Stimulated activated CD8-positive, alpha-beta memory T cell treated with anti-CD3 and anti-CD28 coated beads, Interleukin-2, amount 100 ng/mL, for 1 hour (primary cell): ENCODE measurements at places on chromosomes 12 and 14.

DNA sequence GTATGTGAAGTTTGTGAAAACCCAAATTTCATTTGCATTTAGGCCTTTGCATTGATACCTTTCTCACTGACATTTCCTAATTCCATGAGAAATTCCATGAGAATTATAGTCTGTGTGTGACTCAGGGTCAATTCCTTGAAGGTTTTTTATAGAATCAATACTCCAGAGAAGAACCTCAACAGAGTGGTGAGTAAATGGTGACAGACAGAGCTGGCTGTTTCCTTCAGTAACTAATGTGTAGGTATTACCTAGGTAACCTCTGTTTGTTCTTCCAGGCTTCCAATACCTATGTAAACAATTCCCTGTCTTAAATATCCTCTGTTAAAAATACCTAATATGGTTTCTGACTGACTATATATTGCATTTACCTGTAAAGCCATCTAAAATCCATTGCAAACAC lies 117.0 kb downstream of the TTC8 start:
- no peak for DNase-seq

DNA sequence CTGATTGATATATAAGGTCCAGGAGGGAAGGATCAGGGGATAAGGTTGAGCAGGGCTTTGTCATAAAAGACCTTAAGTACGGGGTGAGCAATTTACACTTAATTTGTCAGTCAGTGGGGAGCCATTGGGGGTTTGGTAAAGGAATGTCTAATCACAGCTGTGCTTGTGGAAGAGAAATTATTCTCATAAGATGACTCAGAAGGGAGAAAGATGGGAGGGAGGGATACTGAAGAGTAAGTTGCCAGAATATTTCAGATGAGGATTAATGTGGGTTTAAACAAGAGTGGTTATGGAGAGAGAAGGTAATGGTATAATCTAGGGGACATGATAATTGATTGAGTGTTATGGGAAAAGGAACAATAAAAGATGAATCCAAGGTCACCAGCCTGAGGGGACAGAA lies 500.1 kb upstream of the CCDC196 start:
- DNase-seq: no peak

GRCh38 chr14:99544991-99545390 lies 59.0 kb downstream of the CCDC85C start:
- no peak for DNase-seq

DNA sequence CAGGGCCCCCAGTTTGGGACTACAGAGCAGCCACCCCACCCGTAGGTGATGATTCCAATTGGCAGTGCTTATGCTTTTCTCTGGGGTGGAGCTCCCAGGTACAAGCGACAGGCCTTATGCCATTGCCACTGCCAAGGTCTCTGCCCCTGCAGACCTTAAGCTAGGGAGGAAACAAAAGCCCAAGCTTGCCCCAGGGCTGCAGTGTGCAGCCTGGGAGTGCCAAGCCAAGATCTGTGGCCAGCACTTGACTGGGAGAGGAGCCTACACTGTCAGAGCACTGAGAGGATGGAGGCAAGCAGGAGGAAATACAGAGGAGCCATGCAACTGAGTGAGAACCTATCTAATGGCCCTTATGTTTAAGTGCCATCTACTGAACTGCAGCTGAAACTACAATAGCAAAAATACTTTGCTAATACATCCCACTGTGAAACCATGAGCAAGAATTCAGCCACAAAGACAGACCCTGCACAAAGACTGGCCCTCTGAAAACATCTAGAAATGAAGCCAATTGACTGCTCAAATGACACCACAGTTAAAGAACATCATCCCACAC lies 17.7 kb upstream of the ASCL1 start:
- no peak for DNase-seq

DNA sequence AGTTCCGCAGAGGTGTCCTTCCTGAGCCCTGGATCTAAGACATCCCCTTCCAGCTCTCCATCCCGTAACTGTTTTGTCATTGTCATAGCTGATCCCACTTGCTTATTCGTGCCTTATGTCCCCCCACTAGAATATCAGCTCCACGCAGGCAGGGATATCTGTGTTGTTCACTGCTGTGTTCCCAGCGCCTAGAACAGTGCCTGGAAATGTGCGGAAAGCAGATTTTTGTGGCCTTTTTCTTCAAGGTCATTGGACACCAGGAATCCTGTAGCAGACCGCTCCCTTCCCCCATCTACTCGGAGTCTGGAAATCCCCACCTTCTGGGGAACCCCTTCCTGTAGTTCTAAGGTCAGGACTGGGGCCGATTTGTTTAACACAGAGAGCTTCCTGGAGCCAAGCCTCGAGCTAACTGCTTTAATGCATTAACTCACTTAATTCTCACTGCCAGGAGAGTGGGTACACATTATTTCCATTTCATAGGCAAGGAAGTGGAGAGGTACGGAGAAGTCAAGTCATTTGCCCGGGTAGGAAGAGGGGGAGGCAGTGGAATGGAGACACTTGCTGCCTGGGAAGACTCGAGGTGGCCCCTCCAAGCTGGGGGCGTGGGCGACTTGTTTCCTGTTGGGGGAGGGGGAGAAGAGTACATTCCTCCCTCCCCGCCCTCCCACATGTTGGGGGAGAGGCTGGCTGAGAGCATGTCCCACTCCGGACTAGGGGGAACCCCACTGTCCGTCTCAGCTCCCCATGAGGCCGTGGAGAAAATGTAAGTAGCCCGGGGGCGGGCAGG lies 1.2 kb upstream of the SH2B3 start:
- no peak for DNase-seq

GRCh38 chr12:44384136-44384535 lies 492.0 kb downstream of the NELL2 start:
- DNase-seq: no peak

- no peak for DNase-seq
Observed at GRCh38 chr12:4220536-4221257, 52.9 kb upstream of the CCND2 start.

- DNase-seq: no peak
Observed at GRCh38 chr12:41634091-41634490, 446.0 kb downstream of the PDZRN4 start.

- DNase-seq: no peak
Observed at GRCh38 chr14:72377016-72377415, 444.8 kb downstream of the RGS6 start.

DNA sequence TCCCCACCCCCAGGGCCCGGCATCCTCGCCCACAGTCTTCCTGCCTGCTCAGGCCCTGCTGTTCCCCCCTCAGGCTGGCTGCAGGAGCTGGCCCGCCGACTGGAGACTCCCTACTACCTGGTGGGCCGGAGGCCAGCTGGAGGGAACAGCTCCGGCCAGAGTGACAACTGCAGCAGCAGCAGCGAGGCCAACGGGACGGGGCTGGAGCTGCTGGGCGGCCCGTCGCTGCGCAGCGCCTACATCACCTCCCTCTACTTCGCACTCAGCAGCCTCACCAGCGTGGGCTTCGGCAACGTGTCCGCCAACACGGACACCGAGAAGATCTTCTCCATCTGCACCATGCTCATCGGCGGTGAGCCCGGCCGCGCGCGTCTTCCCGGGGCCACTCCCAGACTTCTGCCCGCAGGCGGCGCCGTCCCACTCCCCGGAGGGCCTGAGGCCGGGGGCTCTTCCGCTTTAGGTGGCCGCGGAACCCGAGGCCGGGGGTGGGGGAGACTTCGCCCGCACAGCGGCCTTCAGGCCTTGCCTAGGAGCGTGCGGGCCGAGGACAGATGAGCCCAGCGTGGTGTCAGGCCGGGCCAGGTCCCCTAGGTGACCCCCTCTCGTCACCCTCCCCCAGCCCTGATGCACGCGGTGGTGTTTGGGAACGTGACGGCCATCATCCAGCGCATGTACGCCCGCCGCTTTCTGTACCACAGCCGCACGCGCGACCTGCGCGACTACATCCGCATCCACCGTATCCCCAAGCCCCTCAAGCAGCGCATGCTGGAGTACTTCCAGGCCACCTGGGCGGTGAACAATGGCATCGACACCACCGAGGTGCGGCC lies 10.2 kb downstream of the KCNH3 start:
- no peak for DNase-seq

GRCh38 chr12:15168026-15168678 lies 53.1 kb downstream of the RERG start:
- no peak for DNase-seq

- no peak for DNase-seq
Observed at GRCh38 chr12:50538182-50538581, 33.4 kb downstream of the DIP2B start.

DNA sequence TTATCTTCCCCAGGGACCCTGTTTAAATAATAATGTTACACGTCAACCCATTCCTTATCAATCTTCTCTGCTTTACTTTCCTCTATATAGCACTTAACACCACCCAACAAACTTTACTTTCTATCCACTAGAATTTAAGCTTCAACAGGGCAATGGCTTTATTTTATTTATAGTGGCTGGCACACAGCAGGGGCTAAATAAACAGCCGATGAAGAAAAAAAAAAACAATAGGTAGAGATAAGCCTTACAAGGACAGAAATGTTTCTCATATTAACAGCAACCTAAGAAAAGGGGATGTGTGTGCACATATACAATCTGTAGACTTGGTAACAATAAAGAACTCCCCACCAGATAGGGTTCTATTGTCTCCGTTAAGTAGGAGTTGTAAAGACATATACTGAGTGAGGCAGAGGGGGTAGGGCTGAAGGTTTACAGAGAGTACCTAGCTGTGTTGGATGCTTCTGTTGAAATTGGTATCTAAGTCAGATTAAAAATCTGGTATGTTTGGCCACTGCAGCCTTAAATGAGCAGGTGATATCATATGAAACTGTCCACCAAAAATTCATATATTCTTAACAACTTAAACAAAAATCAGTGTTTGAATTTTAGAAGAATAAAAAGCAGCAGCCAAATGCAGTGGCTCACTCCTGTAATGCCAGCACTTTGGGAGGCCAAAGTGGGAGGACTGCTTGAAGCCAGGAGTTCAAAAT lies 24.7 kb upstream of the AP4S1 start:
- no peak for DNase-seq

GRCh38 chr14:24705840-24706239 lies 71.8 kb upstream of the GZMB start:
- no peak for DNase-seq

- DNase-seq: no peak
Observed at GRCh38 chr12:80353254-80353653, 90.8 kb upstream of the PTPRQ start.

GRCh38 chr12:66048835-66049537 lies 81.6 kb downstream of the LLPH start:
- DNase-seq: no peak

DNA sequence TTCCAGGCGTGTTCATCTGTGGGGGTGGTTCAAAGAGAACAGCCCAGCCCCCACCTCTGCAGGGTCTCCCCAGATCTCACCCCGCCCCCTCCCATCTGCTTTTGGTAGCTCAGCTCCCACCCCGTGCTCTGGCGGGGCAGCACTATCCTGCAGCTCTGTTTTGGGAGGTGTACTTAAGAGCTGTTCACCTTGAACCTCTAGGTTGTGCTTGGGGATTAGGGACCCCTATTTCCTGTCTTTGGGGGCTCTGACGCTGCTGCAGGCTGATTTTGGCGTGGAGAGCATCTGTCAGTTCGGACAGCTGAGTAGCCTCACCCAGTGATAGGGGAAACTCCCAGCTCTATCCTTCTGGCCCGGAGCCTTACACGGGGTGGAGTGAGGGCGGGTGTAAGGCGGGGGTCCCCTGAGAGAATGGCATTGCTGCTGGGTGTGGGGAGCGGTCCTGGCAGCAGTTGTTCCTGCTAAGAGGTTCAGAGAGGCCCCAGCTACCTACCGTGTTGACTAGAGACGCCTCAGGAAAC lies 765 bp downstream of the TMEM120B start:
- DNase-seq: no peak

GRCh38 chr12:113571713-113572112 lies 100.0 kb upstream of the LHX5 start:
- no peak for DNase-seq

DNA sequence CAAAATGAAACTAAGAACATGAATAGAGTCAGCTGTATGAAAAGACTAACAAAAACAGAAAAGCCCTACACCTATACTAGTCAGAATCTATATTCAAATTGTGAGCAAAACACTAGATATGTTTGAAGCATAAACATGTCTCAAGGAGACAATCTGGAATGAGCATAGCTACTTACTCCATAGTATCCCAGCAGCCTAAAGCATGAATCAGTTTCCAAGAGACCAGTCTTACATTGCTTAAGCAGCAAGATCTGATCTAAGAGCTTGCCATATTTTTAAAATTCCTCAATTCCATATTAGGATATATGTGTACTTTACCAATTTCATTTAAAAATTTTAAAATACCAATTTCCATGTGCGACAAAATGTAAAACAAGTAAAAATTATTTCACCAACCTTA lies 7.7 kb downstream of the CAPS2 start:
- no peak for DNase-seq

- DNase-seq: no peak
Observed at GRCh38 chr12:54419088-54419887, at the start of gene ITGA5. Gene ITGA5 (minus strand): TSS chr12:54419266. CDS start chr12:54419198, 68 bp downstream.

GRCh38 chr12:45658020-45658419 lies 71.5 kb upstream of the ARID2 start:
- no peak for DNase-seq

DNA sequence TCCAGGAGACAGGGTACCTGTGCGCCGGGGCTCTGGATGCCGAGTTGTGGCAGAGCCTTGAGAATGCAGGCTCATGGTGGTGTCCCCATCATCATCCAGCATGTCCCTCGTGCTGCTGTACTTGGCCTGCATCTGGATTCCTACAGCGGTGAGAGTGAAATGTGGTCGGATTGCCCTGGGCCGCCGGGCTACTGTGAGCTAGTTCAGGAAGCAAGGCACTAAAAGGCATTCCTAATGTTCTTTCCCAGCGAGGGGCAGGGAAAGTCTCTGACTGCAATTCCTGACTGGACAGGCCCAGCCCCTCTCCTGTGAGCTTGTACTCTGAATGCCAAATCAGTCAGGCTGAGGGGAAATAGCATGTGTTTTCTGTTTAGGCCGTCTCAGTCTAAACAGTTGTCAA lies at the start of gene CLEC1A:
TSS of gene CLEC1A (minus strand) at position 195 of the 400 bp plus-strand sequence. CDS start at position 132, 63 bp downstream.
- no peak for DNase-seq

DNA sequence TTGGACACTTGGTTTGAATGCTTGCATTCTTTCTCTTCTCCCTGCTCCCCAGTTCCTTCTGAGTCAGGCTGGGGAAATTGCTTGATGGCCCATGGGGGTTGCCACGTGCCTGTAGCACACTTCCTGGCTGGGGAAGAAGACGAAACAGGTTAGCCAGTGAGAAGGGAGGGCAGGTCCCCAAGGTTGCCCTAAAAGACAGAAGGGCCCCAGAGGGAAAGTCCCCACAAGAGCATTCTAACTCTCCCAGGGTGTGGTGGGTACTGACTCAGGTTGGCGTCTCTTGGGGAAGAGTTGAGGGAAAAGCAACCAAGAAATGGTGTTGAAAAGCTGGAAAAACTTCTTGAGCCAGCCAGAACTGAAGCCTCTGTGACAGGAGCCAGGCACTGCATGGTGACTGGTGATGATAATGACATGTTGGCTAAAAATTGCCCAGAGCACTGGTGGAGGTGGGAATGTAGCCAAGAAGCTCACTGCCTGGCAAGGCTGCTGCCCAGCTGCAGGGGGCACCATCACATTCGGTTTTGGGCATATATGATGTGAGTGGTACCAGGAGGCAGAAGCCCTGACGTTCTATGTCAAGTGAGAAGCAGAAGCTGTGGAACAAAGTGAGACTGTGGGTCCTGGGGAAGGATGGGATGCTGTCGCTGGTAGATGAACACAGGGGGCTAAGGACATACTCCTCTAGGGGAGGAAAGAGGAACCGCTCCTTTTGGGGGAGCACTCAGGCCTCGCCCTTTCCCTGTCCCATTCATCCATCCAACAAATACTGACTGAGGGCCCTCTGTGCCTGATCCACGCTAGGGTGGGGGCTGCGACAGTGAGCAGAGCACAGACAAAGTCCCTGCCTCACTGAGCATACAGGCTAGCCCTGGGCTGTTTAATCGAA lies 8.1 kb upstream of the RABGGTA start:
- no peak for DNase-seq

- DNase-seq: peak; percentile 4
Observed at GRCh38 chr14:106094654-106095189, 568.3 kb downstream of the TMEM121 start.

GRCh38 chr12:131620946-131621681 lies 89.8 kb upstream of the SFSWAP start:
- no peak for DNase-seq
